NCI-H1930 (cell line): ENCODE measurements at places on chromosomes 5 and 9.

- DNase-seq = peak; percentile 47
Observed at GRCh38 chr9:86287013-86287412, 4.7 kb upstream of the ISCA1 start.

DNA sequence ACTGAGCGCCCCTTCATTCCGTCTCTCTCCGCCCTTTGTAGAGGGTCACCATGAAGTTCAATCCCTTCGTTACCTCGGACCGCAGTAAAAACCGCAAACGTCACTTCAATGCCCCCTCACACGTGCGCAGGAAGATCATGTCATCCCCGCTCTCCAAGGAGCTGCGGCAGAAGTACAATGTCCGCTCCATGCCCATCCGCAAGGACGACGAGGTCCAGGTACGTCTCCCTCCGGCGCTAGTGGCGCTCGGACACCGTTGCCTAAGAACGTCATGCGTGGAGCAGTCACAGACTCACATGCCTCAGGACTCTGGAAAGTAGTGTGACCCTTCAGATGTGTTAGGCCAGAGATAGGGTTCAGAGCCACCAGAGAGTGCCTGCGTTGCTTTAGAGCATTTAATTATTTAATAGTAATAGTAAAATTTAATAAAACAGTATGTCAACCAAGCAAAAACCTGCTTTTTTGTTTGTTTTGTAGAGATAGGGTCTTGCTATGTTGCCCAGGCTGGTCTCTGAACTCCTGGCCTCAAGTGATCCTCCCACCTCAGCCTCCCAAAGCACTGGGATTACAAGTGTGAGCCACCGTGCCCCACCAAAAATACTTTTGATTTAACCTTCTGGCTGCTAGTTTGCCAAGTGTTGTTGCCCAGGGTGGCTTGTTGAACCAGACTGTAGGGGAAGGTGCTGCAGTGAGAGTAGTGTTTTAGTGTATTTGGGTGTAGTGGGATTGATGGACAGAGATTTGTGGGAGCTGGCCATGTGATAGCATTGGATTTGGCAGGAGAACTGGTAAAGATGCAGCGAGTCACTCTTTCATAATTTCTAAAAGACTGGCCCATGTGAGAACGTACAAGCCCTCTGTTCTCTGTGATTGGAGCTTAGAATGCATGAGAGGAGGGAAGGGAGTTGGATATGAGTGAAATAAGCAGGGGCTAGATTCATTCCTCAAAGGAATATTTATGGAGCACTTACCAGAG lies 888 bp downstream of the RPL26L1 start:
- no peak for DNase-seq

- DNase-seq = no peak
Observed at GRCh38 chr5:13328316-13328715, 616.2 kb downstream of the DNAH5 start.

- no peak for DNase-seq
Observed at GRCh38 chr5:136043551-136043950, 14.8 kb downstream of the TGFBI start.

- DNase-seq = no peak
Observed at GRCh38 chr9:20558566-20559016, 63.7 kb downstream of the MLLT3 start.

- no peak for DNase-seq
Observed at GRCh38 chr9:133771486-133772482, 33.6 kb upstream of the SARDH start.

GRCh38 chr5:64678374-64678773 lies 11.9 kb upstream of the SHISAL2B start:
- no peak for DNase-seq

DNA sequence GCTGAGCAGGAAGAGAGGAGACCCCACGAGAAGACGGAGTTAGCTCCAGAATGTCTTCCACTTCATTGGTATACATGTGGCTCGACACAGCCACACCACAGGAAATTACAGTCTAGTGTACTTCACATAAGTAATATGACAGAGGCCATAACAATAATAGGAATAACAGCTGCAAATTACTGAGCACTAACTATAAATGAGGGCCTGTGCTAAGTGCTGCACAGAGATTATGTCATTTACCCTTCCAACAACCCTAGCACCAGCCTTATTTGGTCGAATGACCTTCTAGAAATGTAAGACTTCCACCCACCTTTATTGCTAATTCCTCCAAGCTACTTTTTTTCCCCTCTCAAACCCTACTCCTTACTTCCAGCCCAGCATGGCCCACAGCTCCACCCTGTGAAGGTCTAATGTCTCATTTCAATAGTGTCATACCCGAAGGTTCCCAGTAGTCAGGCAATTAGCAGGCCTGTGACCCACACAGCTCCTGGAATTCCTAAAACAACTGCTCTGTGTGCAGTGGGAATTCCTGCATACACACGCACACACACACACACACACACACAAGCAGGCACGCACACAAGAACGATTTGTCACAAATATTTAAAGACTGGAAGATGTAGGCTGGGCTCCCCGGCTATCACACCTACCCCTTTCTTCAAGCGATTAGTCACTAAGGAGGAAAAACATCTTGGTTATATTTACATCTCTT lies 134.5 kb downstream of the FRMD3 start:
- no peak for DNase-seq

DNA sequence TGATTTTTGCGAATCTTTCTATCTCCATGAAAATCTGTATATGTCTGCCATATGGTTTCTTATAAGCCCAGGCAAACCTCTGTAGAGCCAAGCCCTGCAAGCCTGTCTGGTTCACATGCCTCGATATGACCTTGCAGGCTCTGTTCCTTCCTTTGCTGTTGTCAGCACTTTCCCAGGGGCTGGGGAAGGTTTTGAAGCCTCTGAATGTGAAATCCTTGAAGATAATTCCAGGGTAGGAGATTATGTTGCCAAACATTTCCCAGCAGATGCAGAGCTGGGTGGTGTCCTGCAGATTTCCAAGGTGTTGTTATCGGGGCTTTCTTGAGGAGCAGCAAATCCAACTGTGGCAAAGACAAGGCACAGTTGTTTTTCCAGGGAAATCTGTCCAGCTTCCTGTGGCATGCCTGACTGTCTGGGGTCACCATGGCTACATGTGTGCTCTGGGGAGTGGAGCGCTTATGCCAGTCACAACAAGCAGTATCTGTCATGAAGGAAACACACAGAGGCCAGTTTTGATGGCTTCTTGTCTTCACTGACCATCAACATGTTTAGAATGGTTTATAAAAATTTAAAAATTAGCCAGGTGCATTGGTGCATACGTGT lies 60.7 kb upstream of the RPS23 start:
- DNase-seq = no peak

GRCh38 chr9:116208417-116209232 lies 55.0 kb downstream of the PAPPA start:
- no peak for DNase-seq

- DNase-seq = no peak
Observed at GRCh38 chr9:98099346-98099745, 19.7 kb downstream of the TRIM14 start.

- no peak for DNase-seq
Observed at GRCh38 chr9:87687207-87687606, 38.7 kb upstream of the CTSL start.

DNA sequence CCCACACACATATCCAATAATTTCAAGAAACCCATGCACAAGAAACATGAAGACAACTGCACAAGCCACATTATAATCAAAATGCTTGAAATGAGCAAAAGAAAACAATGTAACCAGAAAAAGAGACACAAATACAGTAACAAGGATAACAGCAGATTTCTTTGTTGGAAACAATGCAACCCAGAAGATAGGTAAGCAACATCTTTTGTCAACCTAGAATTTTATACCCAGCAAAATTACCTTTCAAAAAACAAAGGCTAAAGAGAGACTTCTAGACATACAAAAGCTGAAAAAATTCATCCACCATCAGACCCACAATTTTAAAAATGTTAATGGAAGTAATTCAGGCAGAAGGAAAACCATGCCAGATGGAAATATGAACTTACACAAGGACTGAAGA lies 5.0 kb upstream of the COL23A1 start:
- DNase-seq = no peak

GRCh38 chr5:124315741-124316415 lies 430.6 kb downstream of the ZNF608 start:
- DNase-seq = no peak

- DNase-seq = no peak
Observed at GRCh38 chr5:151298063-151298855, 5.3 kb downstream of the SLC36A3 start.

DNA sequence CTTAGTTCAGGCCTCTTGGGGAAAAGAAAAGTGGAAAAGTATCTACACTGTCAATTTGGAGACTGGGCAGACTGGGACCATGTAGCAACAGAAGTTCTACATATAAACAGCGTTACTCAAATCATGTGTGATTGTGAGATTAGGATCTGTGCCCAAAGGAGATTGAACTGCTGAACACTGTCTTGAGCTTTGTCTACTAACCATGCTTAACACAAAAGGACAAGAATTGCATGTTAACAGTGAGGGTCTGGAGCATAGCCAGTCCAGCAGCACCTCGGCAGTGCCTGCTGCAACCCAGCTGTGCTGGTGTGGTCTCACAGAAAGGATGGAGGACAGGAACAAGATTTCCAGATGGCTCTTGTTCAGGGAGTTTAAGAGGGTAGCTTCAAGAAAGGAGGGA lies 5.7 kb downstream of the PAM start:
- no peak for DNase-seq

DNA sequence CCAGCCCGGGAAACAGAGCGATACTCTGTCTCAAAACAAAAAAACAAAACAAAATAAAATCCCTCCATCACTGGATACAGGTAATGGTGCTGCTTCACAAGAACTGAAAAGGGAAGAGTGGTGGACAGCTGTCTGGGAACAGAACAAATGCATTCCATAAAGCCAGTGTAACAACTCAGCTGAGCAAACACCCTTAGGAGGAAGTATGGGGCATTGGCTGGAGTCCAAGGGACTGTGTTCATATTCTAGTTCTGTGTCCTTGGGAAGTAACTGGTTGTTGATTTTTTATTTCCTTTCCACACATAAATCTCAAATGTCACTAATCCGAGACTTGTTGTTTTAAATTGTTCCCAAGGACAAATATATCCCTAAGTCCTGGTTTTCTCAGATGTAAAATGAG lies 38.3 kb downstream of the HTR1A start:
- no peak for DNase-seq

DNA sequence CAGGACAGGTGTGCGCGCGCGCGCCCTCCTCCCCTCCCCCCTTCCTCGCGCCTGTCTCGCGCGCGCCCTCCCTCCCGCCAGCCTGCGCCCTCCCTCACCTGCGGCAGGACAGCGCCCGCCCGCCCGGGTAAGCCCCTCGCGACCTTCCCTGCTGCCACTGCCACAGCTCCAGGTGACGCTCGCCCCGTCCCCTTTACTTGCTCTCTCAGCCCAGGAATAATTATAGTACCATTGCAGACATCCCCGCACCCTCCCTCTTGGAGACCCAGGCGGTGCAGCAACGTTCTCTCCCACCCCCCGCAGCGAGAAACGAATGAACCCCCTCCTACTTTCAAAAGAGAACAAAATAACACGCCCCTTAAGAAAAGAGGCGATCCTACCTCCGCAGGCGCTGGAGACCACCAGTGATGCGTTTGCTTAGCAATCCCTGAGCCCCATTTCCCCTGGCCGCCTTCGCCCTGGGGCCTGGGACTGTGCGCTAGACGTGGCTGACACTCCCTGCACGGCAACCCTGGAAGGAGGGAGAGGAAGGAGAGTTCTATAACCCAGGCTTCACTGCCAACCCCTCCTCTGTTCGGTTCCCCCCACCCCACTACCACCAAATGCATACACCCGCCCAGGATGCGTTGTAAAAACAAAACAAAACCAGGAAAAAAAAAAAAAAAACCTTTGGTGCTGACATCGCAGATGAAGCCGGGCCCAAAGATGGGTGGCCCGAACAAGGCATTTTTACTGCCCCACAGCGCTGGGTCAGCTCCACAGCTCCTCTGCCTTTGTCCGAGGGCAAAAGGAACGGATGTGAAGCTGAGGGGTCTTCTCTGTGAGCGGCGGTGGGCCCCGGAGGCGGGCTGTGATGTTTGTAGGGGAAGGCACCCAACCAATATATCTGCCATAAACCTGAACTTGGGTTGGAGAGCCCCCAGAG lies 5.6 kb upstream of the PURA start:
- peak; percentile 35 for DNase-seq

DNA sequence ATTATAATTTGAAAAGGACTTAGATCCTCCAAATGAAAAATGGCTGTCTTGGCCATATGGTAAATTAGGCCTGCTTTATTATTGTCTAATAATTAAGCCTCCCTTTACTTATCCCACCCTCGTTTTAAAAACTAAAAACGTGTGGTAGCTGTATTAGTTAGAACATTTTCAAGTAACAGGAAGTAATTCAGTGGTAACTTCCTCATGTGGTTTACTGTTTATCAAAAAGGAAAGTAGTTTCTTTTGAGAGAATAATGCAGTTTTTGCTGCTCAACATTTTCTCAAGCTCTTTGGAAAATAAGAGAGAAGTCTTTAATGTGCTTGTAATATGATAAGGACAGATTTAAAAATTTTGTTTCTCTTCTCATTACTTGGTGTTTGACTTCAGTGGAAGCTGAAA lies 26.0 kb downstream of the ZCCHC7 start:
- no peak for DNase-seq

DNA sequence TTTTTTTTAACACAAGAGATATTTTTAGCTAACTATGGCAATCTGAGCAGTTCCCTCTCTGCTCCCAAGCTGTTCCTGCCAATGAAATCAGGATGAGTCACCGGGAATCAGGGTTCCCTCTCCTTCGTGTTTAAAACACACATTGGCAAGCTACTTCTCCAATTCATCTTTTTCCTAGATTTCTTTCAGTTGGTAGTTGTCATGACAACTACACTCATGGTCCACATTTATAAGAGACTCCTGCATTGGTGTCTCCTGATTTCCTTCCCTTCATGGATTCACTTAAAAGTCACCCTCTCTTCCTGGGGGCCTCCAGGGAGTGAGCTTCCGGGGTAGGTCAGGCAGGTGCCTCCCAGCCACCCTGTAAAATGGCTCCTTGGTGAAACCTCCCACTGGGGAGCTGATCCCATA lies 72.3 kb upstream of the NIPAL4 start:
- DNase-seq = no peak

DNA sequence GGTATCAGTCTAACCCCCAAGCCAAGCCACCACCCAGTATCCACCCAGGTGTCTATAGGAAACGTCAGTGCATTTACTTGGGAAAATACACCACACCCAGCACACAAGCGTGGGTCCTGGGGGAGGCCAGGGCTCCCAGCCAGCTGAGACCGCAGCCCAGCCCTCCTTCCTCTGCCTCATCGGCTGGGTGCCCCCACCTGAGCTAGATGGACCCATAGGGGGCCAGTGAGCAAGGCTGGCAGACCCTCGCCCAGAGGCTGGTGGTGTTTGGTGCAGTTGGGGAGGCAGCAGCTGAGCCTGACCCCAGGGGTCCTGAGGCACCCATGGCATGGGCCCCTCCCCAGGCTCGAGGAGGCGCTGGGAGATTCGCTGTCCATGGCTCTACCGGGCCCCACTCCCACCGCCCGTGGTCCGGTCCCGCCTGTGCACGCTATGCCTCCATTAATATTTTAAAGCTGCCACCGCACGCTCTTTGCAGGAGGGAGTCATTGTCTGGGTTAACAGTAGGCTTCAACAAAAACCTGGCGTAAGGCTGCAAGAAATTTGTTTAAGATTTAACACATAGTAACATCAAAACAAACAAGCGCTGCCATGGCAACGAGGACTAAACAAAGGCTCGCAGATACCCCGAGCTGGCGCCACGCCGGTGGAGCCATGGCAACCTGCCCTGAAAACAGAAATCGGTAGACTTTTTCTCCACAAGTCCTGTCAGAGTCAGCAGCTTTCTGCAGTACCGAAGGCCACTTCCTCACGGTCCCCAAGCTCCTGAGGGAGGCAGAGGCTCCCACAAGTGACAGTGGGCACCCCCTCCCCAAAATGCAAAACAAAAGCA lies 20.6 kb downstream of the TPPP start:
- DNase-seq = peak; percentile 71
